Heart left ventricle (tissue), 16 donors: ENCODE measurements at places on chromosomes 11 and 22. TPM values are rescaled to one million over a fixed set of nuclear protein-coding genes. Genes with fewer than 3 reads are reported as not detected.
A peak's percentile ranks its signal among the peaks of the same experiment; 100 is the strongest.

CRYBB1 gene
- 0.42 TPM for polyA plus RNA-seq

GRCh38 chr22:37211866-37212173 is 457 bp downstream of the SSTR3 start:
- no peak for DNase-seq

DNA sequence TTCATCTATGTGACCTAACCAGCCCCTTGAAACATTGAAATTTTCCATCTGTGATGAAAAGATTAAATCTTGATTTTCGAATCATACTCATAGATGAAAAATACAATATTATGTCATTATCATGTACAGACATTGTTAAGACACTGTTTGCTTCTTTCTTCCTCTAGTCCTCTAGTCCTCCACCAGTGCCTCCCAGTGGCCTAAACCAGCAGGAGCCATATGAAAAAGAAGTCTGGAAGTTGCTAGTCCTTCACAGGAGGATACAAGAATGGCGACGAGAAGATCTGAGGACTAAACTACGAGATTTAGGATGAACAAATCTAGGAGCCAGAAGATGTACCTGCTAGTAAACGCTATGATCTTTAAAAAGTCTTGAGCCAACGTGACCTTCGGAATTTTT is 134.1 kb downstream of the SLC17A6 start:
- no peak for DNase-seq

DNA sequence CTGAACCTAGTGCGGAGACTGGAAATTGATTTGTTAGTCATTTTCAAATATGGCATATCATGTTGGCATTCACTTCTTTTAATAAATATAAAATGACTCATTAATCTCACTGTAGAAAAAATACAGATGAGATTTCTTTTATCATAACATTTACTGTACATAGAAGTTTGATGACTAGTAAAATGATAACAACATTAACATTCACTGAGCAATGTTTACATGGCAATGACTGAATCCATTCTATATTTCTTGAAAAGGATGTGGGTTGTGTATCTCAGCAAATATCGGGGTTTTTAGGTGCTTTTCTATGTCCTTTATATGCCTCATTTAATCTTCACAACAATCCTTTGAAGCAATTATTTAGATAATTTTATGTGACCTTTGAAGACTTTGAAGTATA is 920.9 kb upstream of the FAT3 start:
- no peak for DNase-seq

LARGE1 gene
- 74.6 TPM for polyA plus RNA-seq

DNA sequence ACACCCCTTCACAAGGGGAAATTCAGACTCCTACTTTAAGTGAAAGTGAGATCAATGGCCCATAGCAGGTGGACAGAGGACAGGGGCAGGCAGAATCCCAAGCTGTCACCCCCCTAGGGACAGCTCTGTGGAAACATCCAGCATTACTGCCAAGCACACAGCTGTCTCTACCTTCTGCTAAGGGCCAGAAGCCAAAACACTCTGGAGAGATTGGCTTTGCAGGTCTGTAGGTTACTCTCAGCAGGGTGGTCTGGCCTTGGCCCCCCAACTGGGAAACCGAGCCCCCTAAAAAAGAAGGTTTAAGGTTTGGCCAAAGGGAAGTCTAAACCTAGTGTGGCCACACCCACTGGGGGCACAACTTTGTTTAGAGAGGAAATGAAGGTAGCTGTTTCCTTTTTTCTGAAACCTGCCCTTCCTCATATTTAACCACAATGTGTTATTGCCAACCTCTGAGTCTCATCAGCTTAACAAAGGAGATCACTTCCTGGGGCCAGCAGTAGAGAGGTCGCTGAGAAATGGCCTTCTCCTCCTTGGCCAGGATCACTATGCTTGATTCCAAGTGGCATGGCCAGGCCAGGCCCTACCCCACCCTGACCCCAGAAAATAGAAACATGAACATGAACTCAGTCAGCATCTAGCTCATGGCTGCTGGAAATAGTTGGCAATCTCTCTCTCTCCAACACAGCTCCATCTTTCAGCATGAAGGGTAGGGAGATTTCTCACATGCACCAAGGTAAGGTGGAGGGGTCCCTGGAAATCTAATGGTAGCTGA is 25.9 kb upstream of the SCARF2 start:
- no peak for DNase-seq

- peak; percentile 51 for DNase-seq
Observed at GRCh38 chr11:45927684-45928413, 5.4 kb downstream of the LARGE2 start.

EXPH5 gene
- 0.14 TPM for polyA plus RNA-seq

- no peak for DNase-seq
Observed at GRCh38 chr11:129237880-129238638, 45.9 kb upstream of the ARHGAP32 start.

BIRC3 gene
- polyA plus RNA-seq: 1.6 TPM

DNA sequence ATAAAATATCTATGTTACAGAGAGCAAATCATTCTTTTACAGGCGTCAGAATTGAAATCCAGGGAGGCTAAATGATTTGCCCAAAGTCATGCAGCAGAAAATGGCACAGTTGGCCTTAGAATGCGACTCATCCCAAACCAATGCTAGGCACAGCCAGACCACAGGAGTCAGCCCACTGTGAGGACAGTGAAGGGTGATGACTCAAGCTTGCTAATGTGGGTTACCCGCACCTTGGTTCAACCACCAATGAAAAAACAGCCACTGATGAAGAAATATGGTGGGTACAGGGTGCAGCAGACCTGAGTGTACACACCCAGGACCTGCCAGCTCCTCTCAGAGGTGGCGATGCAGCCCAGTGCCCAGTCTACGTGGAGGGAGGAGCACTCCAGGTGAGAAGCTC is 89.7 kb downstream of the ZC3H12C start:
- no peak for DNase-seq

DNA sequence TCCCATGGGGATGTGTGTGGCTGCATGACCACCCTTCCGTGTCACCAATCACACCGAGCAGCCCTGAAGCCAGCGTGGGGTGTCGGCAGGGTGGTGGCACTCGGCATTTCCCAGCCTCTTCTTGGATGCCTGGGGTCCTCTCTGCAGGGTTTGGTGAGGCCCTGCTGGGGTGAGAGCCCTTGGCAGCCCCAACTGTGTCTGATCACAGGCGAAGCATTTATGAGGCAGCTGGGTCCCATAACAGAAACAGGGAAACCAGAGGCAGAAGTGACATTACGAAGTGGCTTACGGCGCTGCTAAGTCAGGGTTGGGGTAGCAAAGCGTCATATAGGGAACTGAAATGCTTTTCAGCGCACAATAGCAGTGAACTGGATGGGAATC is 92.3 kb upstream of the SEPTIN5 start:
- DNase-seq: no peak

C11orf65 gene
- polyA plus RNA-seq: 0.14 TPM

DNA sequence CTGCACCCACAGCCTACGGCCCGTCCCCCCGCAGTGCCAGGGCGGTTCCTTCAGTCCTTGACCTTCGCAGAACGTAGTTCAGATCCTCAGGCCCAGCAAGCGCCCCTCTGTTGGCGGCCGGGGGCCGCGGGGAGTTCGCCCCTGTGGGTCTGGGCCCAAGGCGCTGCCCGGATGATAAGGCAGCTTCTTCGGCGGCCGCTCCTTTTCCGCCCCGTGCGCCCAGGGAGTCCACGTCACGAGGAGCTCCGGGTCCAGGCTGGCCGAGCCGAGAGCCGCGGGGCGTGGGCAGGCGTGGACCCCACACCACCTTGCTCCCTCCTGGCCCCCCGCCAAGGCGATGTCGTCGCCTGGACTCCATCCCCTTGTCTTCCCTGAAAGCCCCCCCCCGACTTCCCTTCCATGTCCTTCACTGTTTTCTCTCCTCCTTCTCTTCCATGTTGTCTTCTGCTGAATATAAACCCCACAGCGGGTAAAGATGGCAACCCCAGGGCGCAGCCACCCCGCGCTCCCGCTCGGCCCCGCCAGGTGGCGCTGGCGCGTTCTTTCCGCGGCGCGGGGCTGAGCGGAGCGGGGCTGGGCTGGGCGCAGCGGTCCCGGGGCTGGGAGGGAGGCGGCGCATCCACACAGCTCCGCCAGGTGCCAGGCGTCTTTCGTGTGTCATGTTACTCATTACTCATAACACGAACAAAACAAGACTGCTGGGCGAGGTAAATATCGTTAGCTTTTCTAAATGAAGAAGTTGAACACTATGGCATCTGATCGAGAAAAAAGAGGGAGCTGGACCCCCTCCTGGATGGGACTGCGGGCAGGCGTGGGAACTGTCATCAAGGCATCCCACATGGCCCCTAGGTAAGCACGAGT is 321.0 kb downstream of the NTM start:
- DNase-seq: no peak

MCAT gene
- 32.6 TPM for polyA plus RNA-seq

GRCh38 chr11:18313965-18314763 is 7.8 kb downstream of the HPS5 start:
- no peak for DNase-seq

DNA sequence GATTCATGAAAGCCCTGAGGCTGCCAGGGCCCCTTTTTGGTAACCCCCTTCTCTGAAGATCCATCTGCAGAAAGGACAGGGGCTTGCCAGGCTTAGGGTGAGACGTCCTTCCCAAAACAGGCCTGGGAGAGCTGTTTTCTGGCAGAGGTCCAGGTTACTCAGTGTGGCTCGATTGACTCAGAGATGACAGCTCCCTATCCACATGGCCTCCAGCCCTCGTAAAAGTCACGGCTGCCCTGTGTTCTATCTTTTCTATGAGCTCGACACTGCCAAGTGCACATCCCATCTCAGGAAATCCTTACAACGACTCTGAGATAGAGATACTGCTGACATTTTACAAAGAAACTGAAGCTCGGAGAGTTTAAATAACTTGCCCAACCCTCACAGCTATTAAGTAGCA is 20.4 kb downstream of the ADAMTS8 start:
- DNase-seq: peak; percentile 59

DNA sequence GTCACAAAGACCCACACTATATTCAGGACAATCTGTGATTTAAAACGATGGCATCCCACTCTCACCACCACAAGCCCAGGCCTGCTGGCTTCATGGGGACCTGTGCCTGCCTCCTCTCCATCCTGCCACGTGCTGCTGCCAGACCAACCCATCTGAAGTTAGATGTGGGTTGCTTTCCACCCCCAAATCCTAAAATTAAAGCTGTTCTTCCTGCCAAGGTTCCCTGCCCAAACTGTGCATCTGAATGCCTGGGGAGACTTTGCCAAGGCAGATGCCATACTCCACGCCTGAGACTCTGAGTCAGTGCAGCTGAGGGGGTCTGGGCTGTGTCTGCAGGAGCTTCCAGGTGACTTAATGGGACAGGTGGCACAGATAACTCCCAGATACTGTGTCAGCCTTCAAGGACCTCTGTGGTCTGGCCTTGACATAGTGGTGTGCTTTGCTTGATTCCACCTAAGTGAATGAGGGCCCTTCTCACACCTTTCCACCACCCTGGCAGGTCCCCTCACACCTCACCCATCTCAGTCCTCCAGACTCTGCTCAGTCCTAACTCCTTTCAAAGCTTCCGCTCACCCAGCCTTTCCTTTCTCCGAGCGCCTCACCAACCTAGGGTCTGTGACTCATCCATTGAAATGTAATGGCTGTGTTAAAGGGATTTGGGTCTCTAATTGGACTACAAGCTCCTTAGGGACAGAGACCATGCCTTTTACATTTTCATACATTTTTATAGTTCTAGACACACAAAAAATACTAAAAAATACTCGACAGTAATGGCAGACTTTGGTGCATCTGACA is 18.6 kb downstream of the ADAMTS8 start:
- no peak for DNase-seq
